AG08395 (cell line): ENCODE measurements at places on chromosomes 12 and 14.

GRCh38 chr14:55803873-55804553, 224.0 kb downstream of the KTN1 start:
- no peak for DNase-seq

GRCh38 chr12:49626169-49626835, 2.9 kb downstream of the PRPF40B start:
- DNase-seq, result no peak

DNA sequence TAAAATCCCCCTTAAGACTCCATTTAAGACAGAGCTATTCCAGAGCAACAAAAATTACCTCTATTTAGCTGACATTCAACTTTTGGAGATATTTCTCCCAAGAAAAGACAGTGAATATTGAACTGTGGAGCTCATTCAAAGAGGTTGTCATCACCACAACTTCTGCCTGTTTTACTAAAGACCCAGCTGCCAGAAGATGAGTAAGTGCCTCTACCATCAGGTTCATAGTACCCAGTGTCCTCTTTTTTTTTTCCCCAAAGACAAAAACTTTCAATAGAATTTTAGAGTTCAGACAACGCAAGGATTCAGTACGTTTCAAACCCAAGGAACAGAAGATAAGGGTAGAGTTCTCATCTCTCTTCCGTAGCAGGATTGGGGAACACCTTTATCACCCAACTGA, 461.3 kb downstream of the BCAT1 start:
- no peak for DNase-seq

GRCh38 chr14:104984056-104984894, 1.3 kb upstream of the CLBA1 start:
- no peak for DNase-seq

DNA sequence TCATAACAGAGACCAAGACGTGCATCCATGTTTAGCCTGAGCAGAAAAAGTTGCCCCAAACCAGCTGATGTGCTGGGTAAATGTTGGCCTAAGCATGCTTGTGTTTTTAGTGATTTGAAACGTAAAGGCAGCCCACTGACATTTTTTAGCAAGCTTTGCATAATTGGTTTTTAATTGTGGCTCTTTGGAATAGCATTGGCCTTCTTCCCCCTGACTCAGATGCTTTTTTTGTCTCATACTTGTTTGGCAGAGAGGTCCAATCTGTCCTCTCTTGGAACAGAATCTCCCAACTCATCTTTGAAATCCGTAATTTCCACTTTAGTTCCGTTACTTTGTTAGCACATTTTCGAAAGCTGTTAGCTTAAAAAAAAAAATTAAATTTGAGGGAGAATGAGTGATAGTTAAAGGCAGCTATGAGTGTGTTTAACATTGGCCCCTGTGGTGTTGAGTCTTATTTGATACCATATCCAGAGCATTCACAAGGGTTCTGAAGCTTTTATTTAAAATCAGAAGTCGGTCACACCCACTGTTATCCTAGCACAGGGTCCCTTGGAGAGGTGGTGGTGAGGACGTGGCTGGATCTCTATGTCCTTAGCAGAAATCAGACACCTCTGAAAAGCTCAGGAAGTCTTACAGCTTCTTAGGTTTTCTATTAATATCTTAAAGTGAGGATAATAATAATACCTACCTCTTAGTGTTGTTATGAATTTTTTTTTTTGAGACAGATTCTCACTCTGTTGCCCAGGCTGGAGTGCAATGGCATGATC, 15.6 kb downstream of the JDP2 start:
- no peak for DNase-seq

- DNase-seq, result no peak
Measured at GRCh38 chr14:24798911-24799462, 165.0 kb upstream of the GZMB start.

GRCh38 chr14:83473416-83474235, 1940.0 kb upstream of the SEL1L start:
- DNase-seq, result peak; percentile 26

GRCh38 chr12:91205811-91206210, 23.2 kb upstream of the DCN start:
- DNase-seq, result no peak

DNA sequence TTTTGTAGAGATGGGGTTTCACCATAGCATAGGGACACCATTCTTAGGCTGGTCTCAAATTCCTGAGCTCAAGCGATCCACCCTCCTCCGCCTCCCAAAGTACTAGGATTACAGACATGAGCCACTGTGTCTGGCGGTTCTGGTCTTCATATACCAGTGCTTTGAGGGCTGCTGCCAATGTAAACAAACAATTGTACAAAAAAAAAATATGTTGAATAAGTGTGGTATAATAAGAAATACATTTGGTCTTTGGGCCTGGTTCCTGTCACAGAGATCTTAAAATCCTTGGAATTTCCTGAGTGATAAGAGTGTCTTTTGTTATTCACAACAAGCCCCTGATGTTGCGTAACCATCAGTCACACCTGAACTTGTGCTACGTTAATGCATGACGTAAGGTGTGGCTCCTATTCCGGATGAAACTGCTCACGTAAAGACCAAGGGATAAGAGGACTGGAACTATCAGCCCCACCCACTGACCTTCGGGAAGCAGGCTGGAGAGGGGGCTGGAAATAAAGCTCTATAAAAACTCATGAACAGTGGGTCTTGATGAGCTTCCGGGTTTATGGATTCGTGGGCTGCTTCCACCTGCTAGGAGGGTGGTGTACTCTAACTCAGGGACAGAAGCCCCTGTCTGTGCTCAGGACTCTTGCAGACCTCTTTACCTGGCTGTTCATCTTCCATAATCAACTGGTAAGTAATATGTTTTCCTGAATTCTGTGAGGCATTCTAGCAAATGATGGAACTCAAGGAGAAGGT, 16.5 kb upstream of the RIMKLB start:
- no peak for DNase-seq

- peak; percentile 11 for DNase-seq
Measured at GRCh38 chr14:88695870-88696269, 96.9 kb downstream of the EML5 start.

- DNase-seq, result peak; percentile 27
Measured at GRCh38 chr12:10142976-10143589, 13.1 kb upstream of the CLEC7A start.

GRCh38 chr12:40634517-40635131, 57.6 kb upstream of the CNTN1 start:
- no peak for DNase-seq

DNA sequence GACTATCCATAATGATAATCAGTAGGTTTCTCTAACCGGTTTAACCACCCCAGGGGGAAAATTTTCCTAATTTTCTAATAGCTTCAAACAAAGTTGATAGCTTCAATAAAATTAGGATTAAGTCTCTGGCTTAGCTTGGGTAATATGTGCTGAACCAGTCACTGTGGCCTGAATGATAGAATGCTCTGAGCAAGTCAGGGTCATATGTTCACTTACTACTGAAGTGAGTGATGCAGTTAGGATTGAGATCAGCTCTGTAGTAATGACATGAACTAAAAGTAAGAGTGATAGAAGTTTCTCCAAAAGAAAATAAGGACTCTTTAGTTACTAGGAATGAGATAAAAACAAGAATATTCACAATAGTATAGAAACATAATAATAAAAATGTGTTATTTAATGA, 32.6 kb downstream of the ETNK1 start:
- DNase-seq, result no peak

- no peak for DNase-seq
Measured at GRCh38 chr12:128385736-128386135, 118.8 kb downstream of the TMEM132C start.

GRCh38 chr12:15540005-15540404, 217.7 kb downstream of the PTPRO start:
- DNase-seq, result no peak

DNA sequence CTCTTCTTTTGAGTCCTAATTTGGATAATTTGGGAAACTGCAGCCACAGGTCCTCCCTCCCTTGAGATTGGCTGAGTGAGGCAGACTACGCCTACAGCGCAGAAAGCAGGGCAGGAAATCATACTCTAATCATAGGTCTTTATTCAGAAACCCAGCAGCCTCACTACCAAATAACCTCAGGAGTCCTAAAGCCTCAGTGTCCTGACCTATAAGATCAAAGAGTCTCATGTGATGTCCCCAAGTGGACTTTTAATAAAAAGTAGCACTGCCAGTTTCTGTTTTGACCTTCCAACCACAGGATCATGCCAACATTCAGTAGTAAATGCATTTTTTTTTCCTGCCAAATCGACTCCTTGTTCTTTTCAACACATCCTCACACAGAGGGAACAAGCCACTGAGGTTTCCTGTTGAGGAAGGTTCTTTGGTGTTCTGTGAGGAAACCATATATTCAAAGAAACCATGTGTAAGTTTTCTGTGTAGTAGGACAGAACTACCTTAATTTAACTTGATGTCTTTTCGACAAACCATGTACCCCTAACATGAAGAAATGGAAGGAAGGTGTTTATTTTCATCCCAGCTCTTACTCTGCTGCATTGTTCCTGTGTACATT, 72.2 kb downstream of the VCPKMT start:
- DNase-seq, result no peak

GRCh38 chr12:67871231-67871630, 118.0 kb upstream of the IFNG-AS1 start:
- DNase-seq, result no peak

- no peak for DNase-seq
Measured at GRCh38 chr14:106874350-106874749, 1348.0 kb downstream of the TMEM121 start.

GRCh38 chr12:31531893-31532292, 59.0 kb downstream of the DENND5B start:
- DNase-seq, result no peak

DNA sequence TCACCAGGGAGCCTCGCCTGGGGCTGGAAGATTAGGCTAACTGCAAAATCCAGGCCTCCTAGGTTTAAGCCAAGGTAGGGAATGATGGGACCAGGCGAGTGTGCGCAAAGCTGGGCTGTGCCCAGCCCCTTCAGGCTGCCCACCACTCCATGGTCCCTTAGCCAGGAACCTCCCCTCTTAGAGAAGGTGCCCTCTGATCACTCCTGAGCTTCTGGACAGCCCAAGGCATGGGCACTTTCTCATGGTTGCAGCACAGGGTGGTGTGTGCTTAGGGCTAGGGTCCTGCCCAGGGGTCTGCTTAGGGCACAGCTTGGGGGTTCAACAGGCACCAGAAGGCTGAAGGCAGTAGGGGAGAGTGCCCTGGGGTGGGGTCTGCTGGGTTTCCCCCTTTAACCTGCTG, 69.0 kb downstream of the PRIMA1 start:
- DNase-seq, result no peak

DNA sequence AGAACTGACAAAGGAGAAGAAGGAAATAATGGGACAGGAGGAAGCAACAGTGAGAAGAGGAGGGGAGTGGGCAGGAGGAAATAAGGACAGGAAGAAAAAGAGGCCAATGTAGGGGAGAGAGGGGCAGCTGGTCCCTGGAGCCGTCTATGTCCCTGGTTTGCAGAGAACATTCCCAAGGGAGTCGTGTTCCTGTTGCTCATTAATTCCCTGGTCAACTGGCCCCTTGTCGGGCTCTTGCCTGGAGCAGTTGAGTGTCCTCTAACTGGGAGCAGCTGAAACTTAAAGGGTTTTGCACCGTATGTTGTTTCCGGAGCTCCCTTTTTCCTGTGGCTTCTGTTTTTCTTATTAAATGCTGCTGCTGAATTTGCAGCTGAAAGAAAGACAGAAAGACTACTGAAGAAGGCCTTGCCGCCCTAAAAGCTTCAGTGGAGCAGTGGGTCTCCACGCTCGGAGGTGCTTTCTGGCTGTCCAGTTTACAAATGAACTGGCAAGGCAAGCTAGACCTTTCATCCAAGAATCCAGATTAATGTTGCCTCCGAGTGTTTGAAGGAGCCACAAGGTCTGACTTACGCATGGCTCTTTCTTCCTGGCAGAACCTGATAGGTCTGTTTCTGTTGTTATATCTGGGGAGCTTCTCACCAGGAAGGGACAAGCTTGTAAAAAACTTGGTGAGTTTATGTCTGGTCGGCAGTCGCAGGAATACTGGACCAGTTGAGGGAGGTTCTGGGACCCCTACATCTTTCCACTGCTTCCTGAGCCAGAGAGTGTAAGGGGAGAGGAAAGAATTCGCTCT, 146.2 kb upstream of the RFLNA start:
- no peak for DNase-seq

DNA sequence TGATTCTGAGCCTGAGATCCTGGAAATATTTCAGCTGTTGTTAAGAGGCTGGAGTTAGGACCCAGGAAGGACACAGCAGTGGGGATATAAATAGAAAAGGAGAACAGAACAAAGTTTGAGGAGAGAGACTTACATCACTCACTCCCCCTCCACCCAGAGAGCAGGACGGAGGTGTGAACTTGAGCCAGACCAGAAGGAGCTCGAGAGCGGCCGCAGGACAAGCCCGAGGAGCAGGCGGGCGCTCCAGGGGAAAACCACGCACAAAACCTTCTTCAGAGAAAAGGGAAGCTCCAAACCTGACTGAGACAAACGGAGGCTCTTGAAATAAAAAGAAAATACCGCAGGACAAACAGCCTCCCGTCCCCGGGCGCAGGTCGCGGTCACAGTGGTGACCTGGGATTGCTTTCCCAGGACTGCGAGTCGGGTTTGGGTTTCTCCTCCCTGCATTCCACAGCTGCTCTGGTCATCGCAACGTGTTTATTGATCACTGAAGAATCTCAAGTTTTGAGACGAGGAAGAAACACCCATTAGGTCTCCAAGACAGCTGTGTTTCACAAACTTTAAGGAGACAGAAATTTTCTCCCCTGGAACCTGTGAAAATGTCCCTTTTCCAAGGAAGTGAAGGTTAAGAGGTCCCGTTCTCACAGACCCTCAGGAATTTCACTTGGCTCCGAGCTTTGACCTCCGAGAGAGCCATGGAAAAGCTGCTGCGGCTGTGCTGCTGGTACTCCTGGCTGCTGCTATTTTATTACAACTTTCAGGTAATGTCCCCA, at the start of gene ADGRD1:
Gene ADGRD1, plus strand, starts transcription at position 137 of the 773 bp plus-strand sequence. Its CDS starts 559 bp downstream, at position 696.
- DNase-seq, result peak; percentile 59

DNA sequence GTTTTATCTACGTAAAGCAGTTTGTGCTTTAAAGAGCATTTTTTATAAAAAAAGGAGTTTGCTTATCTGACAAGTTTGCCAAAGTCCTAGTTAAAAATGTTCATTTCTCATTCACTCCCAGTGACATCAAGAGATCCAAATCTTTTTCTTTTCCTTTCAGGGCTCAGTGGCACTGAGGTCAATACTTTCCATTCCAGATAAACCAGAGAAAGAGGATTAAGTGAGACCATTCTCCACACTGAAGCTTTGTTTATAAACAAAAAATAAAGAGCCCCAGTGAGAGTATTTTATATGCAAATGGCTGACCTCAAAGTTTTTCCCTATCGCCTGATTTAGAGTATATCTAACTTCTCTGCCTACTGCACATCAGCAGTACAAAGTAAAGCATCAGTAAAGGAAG, 199.8 kb downstream of the ALG10B start:
- DNase-seq, result no peak

DNA sequence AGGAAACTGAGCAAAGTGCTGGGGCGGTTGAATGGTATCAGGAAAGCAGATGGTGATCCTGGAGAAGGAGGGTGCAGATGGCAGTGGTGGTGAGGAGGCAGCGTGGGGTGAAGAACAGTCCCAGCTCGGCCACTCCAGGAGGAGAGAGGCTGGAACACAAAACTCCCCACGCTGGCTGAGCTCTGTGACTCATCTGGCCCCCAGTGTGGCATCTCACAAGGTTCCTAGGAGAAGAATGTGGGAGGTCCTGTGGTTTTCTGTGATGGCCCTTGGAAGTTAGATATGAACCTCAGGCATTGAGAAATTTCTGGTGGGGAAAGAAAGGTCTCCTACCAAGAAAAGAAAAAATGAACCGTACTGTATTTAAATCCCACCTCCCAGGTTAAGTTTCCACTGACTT, 8.0 kb upstream of the NRXN3 start:
- no peak for DNase-seq
